ENCODE measurements at places on chromosomes 2 and 18.

DNA sequence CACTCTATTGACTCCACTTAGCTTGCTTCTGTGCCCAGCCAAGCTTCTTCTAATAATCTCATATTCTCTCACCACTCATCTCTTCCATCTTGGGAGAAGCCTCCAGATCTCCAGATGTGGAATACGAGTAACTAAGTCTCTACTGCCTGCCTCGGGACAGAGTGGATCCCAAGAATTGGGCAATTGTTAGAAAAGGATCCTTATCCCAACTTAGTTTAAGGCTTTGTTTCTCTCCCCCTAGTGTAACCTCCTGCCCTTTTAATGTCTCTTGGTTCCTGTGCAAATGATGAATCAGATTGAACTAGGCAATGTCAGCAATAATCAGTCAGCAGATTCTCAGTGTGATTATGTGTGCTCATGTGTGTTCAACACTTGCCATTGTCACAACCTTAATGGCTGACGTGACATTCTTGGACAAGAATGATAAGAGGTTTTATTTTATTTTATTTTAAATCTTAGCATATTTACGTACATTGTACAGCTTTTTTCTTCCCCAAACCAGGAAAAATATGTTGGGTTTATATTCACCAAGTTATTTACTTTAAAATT, 59.7 kb downstream of the MYO3B start:
- no peak for DNase-seq

GRCh38 chr18:8253944-8254343, 355.3 kb upstream of the RAB12 start:
- no peak for DNase-seq

- DNase-seq, result no peak
Measured at GRCh38 chr2:26875065-26875634, 27.2 kb downstream of the DPYSL5 start.

- no peak for DNase-seq
Measured at GRCh38 chr2:109162999-109163398, 34.0 kb downstream of the SH3RF3 start.

- DNase-seq, result no peak
Measured at GRCh38 chr2:144624451-144624850, 104.5 kb upstream of the ZEB2 start.

GRCh38 chr18:12599543-12599942, 58.4 kb downstream of the SPIRE1 start:
- no peak for DNase-seq

Measured in stimulated activated naive CD8-positive, alpha-beta T cell treated with anti-CD3 and anti-CD28 coated beads, Interleukin-15, Interleukin-2, amounts not matched to agents 100 U/mL and 50 U/mL, for 24 hours (primary cell).